CD4-positive, alpha-beta T cell treated with Interferon gamma for 1 hour (primary cell): ENCODE measurements at places on chromosomes 12 and 14.

DNA sequence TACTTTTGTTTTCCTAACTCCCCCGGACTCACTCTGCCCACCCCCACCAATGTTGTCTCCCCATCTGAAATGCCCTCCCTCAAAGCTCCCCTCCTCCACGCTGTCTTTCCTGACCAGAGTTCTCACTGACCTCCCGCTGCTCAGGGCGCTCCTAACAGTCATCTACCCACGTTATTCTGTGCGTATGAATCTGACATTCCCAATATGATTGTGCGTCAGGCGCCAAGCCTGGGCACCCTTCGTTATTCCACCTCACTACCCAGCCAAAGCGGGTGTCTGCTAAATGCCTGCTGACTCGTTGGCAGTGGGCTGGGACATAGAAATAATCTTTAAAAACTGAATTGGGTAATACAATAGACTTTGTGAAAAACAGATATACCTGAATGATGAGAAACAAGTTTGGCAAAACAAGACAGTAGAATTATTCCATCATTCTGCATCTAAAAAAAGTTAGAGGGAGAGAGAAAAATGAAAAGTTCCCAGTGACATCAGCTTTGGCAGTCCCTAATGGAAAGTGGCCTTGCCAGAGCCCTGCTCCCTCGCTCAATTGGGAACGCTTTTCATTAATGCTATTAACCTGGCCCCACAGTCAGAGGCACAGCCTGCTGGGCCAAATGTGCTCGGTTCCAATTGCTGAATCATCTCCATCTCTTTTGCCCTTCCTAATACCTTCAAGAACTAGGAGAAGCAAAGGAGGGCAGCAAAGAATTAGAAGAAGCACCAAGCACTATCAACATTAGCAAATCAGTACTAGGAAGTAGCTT, 74.0 kb upstream of the PLXNC1 start:
- no peak for DNase-seq

DNA sequence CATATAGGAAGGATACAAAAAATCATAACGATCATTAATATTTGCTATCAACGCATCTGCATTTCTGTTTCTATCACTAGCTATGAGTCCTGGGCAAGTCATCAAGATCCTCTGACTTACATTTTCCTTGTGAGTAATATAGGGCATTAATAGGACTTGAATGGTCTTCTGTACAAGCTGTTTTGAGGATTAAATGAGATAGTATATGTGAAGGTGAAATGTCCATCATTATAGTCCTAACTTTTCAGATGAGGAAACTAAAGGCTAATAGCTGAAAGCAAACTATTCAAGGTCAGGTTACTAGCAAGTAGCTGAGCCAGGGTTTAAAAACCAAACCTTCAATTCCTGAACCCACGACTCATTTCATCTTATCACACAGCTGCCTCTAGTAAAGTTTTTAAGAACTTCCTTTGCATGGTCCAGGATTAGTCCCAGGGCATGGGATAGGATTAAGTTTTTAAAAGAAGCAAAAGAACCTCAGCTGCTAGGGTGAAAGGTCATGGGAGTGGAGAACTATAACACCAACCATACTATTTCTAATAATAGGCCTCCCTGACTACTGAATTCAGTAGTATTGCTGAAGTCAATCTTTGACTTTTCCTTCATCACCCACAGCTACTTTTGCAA, 101.4 kb upstream of the ADAMTS20 start:
- no peak for DNase-seq

DNA sequence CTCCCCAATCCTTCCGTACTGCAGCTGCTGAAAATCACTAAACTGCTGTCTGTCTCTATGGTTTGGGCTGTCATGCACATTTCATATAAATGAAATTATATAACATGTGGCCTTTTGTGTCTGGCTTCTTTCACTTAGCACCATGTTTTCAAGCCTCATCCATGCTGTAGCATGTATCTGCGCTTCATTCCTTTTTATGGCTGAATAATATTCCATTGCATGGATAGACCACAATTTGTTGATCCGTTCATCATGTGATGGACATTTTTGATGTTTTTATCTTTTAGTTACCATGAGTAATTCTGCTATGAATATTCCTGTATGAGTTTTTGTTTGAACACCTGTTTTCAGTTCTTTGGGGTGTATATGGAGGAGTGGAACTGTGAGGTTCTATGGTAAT, 32.6 kb upstream of the MED13L start:
- no peak for DNase-seq

DNA sequence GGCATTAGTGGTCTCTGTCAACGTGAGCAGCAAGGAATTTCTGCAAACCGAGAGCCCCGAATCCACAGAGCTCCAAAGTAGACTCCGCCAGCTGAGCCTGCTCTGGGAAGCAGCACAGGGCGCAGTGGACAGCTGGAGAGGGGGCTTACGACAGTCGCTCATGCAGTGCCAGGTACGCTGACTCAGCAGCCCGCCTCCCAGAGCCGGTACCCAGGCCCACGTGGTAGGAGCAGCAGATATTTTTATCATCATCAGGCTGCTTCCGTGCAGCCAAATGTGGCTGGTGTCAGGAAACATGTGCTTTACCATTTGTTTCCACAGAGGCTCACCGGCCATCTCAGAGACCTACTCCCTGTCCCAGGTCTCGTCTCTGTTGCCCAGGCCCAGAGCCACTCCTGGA, 73.7 kb downstream of the ESR2 start:
- DNase-seq, result no peak

DNA sequence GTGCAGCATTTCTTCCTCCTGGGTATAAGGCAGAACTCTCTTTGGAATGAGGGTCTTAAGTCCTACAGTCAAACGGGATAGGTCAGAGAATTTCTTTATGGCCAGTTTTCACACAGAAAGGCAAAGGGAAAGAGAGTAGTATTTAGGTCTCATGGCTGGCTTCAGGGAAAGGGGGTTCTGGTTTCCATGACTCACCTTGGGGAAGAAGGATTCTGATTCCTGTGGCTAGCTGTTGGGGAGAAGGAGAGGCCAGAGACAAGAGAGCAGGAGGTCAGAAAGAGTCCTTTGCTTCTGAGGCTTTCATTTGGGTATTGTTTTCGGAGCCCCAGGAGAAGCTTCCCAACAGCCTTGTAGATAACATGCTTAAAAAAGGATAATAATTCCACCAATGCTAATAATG, 332.5 kb downstream of the NPAS3 start:
- no peak for DNase-seq

DNA sequence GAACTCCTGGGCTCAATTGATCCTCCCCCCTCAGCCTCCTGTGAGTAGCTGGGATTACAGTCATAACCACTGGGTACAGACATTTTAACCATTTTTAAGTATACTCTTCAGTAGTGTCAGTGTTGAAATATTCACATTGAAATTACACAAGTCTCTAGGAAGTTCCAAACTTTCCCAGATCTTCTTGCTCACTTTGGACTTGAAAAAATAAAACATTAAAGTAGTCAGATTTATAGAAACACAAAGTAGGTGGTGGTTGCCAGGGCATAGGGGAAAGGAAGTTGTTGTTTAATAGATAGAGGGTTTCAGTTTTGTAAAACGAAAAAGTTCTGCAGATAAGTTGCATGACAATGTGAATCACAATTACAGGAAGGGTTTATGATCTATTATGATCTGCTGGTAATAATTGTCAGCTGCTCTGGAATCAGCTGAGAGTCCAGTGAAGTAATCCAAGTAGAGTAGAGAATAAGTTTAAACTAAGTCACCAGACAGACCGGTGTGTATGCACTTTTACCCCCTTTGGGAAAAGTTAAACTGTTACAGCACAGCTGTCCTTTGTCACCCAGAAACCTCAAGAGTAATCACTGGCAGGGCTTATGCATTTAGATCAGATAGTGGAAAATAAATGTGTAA, 27.4 kb downstream of the PCNX1 start:
- DNase-seq, result no peak

DNA sequence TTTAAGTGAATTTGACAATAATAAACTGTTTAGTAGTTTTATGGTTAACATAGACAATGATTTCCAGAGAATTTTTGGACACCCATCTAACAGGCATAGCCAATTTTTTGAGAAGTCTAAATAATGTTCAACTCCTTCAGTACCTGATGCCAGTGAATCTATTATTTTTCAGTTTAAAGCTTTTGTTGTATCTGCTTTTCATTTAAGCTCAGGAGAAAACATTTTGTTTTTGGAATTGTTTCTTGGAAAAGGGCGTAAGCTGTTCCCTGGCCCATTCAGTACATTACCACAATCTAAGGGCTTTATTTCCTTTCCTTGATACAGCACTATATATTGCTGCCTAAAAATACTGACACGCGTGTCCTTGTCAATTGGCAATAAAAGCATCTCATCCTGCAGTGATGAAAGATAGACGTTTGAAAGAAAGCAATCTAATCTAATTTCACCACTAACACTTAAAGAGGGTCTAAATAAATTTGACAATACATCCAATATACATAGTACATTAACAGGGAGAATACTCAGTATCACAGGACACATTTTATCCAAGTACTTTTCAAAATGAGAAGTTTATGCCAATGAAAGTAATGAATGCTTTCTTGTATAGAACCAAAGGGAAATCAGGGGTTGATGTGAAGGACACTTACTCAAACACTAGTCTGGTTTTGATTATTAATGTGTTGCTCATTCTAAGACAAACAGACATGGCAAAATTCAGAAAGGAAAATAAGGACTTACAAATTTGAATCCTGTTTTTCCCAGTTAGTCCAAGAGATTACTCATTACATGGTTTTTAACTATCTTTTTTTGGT, 104.2 kb upstream of the LGR5 start:
- no peak for DNase-seq

DNA sequence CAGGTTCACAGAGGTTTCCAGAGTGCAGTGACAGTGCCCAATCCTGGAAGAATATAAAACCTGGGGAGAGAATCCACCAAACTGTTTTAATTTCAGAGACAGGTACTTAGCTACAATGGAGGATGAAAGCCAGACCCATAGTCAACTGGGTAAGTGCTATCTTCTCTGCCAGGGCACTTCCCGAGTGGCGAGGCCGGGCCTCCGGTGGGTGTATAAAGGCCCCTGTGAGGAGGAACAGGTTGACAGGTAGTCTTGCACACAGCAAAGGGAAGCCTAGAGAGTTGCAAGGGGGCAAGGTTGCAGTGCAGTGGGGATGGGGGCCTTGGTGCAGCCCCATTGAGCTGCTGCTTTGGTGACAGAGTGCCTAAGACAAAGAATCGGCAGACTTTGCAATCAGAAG, 130.7 kb downstream of the SLC38A6 start:
- no peak for DNase-seq

- DNase-seq, result no peak
These were observed 82.5 kb downstream of the MAP3K9 start for GRCh38 chr14:70726651-70727375.

GRCh38 chr12:88113871-88114270, 28.0 kb downstream of the CEP290 start:
- DNase-seq, result no peak

DNA sequence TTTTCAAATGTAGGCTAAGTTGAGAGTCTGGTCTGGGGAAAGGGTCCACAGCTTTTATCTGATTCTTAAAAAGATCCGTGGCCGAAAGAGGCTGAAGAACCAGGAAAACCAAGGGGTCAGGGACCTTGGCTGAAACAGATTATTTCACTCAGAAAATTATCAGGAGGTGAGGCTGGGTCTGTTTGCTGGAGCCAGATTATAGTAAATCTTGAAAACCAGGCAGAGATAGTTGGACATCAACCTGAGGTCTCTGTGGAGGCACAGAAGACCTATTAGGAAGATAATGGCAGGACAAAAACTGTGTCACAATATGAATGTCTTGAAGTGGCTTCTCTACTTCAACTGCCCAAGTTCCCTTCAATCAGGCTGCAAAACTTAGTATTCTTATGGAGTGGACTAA, 1.6 kb upstream of the MED21 start:
- no peak for DNase-seq

DNA sequence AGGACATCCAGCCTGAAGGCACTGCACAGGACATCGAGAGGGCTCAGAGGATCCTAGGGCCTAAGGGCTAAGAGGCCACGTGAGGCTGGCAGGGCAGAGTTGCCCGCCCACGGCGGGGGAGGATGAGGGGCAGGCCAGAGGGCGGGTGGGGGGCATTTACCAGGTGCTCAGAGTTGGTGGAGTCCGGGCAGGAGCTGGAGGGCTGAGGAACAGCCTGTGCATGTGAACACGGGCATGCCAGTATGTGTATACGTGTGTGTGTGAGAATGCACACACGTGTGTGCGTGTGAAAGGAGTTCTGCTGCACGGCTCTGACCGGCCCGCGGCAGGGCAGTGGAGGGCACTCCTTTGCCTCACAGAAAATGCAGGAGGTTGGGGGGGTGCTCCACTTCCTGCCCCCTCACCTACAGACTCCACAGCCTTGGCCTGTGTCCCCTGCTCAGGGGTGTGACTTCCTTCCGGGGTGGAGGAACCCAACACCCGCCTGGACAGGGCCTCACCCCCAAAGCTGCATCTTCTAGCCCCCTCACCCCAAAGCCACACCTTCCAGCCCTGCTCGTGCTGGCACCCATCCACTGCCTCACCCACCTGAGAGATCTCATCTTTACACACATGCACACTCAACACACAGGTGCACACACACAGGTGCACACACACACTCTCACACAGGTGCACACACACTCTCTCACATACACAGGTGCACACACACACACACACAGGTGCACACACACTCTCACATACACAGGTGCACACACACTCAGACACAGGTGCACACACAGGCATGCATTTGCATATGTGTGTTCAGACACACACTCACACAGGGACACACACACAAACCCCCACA, 11.8 kb upstream of the GPR132 start:
- DNase-seq, result no peak

DNA sequence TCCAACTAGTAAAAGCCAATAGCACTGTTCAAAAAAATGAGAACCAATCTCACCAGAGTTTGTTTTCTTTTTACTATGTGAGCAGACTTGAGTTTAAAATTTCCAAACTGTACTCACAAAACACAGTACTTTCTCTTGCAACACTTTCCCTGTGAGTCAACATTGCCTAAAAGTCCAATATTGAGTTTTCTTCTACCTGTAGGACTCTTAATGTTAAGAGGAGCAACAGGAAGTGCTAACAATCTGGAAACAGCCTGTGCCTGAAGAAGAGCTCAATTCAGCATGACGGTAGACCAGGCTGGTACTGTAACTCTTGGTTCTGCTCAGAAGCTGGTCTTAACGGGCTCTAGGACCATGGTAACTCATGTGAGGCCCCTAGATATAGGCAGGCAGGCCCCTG, 144.3 kb downstream of the MED13L start:
- no peak for DNase-seq
